ENCODE measurements at places on chromosomes 5 and 9. TPM values are rescaled to one million over a fixed set of nuclear protein-coding genes. Genes with fewer than 3 reads are reported as not detected.
A peak's percentile ranks its signal among the peaks of the same experiment; 100 is the strongest.

COL23A1 gene
- total RNA-seq: 0.08 TPM

MEGF10 gene
- total RNA-seq: not detected

RPP25L gene
- total RNA-seq: 59.3 TPM

CDH9 gene
- not detected for total RNA-seq

GRXCR2 gene
- not detected for total RNA-seq

LNPEP gene
- 38.4 TPM for total RNA-seq

WDR36 gene
- total RNA-seq: 44.5 TPM

FBLL1 gene
- not detected for total RNA-seq

UNC13B gene
- total RNA-seq: 7.4 TPM

CCL28 gene
- not detected for total RNA-seq

MARCHF11 gene
- total RNA-seq: not detected

FGD3 gene
- total RNA-seq: not detected

SAXO1 gene
- total RNA-seq: under 0.01 TPM

EQTN gene
- not detected for total RNA-seq

TMEM161B gene
- 16.5 TPM for total RNA-seq

MEGF9 gene
- total RNA-seq: 9.0 TPM

LCP2 gene
- 2.7 TPM for total RNA-seq

- no peak for DNase-seq
These were observed 242.4 kb downstream of the LURAP1L start for GRCh38 chr9:13017260-13017659.

DNA sequence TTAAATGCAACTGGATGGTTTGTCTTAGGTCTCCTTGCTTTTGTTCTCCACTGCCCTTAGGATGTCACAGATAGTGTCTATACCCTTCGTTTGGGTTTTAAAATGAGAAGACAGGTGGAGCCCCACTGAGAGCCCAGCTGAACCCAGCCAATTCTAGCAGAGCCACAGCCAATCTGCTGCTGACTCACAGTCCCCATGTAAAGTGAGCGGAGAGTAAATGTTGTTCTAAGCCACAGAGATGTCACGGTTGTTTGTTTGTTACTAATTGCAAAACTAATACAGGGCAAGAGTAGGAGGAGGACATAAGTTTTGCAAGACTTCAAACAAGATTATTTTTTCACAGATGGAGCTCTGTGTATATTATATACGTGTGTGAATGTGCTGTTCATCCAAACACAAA is 50.5 kb upstream of the AGXT2 start:
- no peak for DNase-seq

DNA sequence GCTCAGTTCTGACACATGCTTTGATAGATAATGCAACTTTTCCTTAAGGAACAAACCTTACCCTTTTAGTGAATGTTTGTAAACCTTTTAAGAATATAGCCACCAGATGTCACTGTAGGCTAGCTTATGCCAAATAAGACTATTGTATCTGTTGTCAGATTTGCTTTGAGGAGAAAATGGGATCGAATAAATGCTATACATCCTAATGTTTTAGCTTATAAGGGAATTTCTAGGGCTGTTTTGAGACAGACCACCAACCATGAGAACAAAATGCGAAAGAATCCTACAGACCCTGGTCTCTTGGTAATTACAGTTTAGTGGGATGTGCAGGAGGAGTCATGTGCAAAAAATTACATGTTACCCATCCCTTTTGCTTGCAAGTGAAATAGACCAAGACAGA is 127.6 kb upstream of the NMUR2 start:
- peak; percentile 15 for DNase-seq

DNA sequence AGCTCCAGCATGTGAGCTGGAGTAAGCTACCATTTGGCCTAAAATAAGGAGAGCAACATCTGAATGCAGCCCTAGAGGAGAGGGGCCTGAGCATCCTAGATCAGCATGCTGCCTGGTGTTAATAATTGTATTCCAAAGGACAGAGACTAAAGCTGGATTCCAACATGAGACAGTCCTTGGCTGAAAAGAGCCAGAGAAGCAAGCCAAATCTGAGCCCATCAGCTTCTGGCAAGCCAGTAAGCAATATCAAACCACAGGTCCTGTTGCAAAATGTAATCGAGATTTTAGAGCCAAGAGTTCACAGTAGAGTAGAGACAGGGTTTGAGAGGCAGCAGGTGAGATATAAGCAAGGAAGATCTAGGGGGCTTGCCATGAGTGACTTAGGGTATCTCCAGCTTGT is 42.3 kb upstream of the DMAC1 start:
- no peak for DNase-seq

- no peak for DNase-seq
These were observed 167.7 kb downstream of the TARS1 start for GRCh38 chr5:33608344-33609041.

DNA sequence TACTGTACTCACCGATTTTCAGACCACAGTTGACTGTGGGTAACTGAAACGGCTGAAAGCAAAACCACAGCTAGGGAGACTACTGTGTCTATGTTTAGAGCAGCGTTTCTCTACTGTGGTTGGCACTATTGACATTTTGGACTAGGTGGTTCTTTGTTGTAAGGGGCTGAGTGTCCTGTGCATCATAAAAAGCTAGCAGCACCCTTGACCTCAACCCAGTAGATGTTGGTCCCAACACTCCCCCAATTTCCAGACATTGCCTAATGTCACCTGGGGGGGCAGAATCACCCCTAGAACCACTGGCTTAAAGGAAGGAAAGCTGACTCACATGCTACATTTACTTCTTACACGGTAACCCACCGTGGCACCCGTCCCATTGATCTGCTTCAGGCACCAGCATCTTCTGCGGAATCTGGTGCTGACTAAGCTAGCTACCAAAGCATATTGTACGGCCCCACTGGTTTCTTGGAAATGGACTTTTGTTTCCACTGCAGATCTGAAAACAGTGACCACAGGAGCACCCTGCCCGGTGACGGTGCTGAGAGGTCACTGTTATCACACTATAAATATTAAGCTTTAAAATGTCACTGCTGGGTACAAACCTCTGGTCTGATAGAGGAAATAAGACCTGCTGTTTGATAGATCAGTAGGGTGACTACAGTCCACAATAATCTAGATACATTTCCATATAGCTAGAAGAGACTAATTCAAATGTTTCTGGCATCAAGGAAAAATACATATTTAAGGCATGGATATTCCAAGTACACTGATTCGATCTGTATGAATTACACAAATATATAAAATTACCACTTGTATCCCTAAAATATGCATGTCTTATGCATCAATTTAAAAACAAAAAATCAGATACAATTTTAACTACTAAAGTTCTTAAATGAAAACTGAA is 151.4 kb downstream of the HSD17B3 start:
- DNase-seq: peak; percentile 28

- DNase-seq: peak; percentile 48
These were observed 2.6 kb upstream of the NFIL3 start for GRCh38 chr9:91426123-91426745.

GRCh38 chr5:57772512-57772911 is 289.9 kb upstream of the ACTBL2 start:
- DNase-seq: no peak

DNA sequence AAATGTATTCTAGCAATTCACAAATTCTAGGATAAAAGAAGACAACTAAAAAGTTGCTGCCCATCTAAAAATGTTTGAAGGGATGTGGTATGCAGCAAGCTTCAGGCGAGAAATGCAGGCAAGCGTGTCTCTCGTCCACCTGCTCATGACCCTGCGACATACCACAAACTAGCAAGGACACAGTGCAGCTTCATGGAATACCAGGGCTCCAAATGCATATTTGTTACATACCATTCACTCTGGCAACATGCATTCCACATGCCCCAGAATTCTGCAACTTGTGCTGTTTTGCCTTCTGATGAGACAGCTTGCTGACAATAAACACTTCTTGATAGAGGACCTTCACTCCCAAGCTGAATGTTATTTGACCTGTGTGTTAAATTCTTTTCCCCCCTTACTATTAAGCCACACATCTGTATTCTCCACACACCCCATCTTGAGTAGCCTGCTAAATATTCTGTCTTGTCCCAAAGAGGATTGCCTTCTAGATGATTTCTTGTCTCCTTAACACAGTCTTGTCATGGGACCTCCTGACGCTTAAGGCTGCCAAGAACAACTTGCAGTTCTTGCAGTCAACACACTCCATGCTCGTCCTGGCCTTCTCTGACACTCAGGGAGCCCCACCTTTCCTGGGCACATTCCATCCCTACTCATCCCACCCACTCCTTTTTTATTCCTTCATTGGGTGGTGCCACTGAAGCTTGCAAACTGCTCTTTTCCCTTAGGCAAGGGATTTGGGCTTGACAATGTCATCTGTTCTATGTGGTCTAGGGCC is 340.5 kb downstream of the PIK3R1 start:
- no peak for DNase-seq

GRCh38 chr9:33809506-33809905 is 7.5 kb upstream of the UBE2R2 start:
- no peak for DNase-seq

- DNase-seq: no peak
These were observed 395.3 kb downstream of the TUSC1 start for GRCh38 chr9:25282946-25283345.

- peak; percentile 39 for DNase-seq
These were observed 333.7 kb downstream of the ELAVL2 start for GRCh38 chr9:23492126-23493002.

DNA sequence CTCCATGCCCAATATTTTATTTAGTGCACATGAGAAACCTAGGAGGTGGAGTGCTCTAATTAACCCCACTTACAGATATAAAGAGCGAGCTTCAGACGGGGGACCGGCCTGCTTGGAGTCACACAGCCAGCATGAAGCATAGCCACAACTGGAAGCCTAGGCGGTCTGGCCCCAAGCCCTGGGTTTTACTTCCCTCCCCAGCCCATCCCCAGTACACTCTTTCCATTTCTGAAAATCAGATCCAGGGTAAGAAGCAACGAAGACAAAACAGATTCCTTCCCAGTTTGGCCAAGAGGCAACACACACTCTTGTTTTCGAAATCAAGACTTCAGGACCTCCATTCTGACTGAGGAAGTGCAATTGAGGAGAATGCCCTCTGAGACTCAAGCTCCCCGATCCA is 27.1 kb downstream of the KCNMB1 start:
- DNase-seq: no peak

DNA sequence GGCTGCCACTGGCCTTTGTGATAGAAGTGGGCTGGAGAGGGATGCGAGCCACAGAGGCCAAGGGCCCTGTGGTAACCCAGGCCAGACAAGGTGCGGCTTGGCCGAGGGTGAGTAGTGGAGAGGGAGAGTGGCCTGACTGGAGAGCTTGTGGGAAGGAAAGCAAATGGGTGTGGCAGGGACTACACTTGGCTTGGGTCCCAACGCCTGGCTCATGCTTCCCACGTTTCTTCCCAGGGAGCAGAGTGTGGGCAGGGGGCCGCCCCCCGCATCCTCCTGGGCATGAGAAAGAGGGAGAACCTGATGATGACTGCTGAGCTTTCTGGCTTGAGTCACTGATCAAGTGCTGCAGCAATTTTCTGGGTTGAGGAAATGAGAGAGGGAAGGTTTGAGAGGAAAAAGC is 95.7 kb downstream of the ANKH start:
- peak; percentile 71 for DNase-seq

- no peak for DNase-seq
These were observed 45.2 kb downstream of the CYSTM1 start for GRCh38 chr5:140220032-140220697.

DNA sequence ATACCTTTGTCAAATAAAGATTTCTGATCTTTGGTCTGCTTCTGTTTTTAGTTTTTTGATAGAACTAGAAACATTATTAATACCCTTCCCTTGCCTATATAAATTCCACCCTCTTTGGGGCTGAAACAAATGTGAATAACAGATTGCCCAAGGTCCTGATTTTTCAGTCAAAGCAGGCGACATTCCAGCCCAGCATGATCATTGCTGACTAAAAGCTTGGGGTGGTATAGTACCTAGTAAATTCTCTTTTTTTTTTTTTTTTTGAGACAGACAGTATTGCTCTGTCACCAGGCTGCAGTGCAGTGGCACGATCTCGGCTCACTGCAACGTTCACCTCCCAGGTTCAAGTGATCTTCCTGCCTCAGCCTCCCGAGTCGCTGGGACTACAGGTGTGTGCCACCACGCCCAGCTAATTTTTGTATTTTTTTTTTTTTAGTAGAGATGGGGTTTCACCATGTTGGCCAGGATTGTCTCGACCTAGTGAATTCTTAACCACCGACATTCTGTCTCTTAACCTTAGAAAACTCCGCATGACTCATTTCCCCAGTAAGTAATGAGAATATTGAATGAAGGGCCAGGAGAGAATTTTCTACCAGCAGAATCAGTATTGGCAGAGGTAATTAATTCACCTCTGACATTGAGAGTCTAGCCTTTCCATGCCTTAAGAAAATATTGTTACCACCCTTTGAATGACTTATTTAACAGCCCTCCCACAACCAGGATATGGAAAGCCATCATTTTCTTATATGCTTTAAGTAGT is 226.4 kb downstream of the GNA14 start:
- DNase-seq: no peak

DNA sequence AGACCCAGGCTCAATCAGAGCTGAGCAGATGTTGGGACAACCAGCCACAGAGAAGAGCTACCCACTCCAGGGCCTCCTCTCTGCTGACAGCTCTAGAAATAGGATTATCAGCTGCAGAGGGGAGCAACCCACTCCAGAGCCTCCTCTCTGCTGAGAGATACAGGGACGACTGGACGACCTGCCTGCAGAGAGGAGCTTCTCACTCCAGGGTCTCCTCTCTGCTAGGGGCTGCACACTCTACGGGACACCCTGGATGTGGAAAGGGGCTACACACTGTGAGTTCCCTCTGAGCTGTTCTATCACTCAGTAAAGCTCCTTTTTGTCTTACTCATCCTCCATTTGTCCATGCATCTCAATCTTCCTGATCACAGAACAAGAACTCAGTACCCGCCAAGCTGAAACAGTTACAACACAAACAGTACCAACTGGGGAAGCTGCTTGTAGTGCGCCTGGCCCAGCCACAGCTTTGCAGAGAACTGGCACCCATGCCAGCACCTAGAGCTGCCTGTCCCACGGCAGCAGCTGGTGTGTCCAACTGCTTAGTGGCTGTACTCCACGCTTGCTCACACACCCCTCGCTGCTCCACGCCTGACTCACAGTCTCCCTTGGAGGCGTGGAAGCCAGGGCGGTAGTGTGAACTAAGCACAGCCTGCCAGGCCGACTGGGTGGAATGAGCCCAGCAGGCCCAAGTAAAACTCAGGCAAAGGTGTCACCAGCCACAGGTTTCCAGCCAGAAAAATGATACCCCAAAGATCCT is 56.8 kb downstream of the PRELID2 start:
- no peak for DNase-seq

DNA sequence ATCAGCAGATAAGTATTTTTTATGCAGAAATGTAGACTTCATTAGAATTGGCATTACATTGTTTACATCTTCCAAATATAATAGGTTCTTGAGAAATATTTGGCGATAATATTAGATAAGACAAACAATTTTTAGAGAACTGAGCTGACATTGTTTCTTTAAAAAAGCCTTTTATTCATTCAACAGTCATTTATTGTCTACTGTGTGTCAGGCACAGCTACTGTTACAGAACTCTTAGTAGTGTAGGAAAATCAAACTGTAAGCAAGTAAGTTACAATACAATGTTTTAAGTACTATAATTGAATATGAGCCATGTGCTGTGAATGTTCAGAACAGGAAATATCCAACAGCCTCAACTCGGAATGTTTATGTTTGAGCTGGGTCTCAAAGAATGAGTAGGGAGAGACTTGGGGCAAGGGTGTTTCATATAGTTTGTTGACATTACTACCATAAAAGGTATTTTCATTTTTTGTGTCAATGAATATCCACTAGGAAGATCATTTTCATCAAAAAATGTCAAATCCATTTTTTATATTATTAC is 114.0 kb downstream of the CDC42SE2 start:
- DNase-seq: peak; percentile 22

GRCh38 chr5:136435946-136436543 is 70.7 kb upstream of the TRPC7 start:
- DNase-seq: no peak

- no peak for DNase-seq
These were observed 122.8 kb upstream of the TNPO1 start for GRCh38 chr5:72693546-72694205.
